Transverse colon (tissue), 4 donors: ENCODE measurements at places on chromosomes 3 and 15. TPM values are rescaled to one million over a fixed set of nuclear protein-coding genes. Genes with fewer than 3 reads are reported as not detected.

DNA sequence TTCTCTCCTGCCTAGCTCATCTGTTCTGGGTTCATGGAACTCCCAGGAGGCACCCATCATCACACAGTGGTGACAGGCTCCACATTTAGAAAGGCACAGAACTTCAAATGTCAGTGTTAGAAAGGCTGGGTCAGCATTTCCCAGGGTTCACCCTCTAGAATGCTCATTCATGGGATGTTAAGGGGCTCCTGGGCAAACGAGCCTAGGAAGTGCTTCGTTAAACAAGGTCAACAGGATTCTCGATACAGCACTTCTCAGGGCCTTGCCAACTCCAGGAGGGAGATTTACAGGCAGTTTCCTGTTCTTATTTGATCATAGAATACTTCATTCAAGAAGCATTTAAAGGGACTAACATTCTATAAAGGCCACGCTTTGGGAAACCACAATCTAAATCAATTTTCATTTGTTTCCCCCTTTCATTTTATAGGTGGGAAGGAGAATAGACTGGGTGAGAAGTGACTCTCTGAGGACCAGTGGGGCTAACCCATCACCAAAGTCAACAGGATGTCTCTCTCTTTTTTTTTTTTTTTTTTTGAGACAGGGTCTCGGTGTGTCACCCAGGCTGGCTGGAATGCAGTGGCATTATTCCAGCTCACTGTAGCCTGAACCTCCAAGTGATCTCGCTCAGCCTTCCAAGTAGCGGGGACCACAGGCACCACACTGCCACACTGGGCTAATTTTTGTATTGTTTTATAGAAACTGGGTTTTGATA lies 14.3 kb downstream of the IGDCC4 start:
- no peaks in the 10 kb centered on the region for H3K4me1 ChIP-seq
- no peaks in the 10 kb centered on the region for H3K27me3 ChIP-seq
- no peak overlapping the region for H3K4me3 ChIP-seq

- no peak overlapping the region for H3K27ac ChIP-seq
- no peaks in the 10 kb centered on the region for H3K4me1 ChIP-seq
- no peak overlapping the region for H3K4me3 ChIP-seq
- peaks cover 2% of the 10 kb centered on the region for H3K27me3 ChIP-seq
Observed at GRCh38 chr3:126536126-126536525, 12.2 kb downstream of the CHST13 start.

- no peaks in the 10 kb centered on the region for H3K27me3 ChIP-seq
- H3K36me3 ChIP-seq, result no peaks in the 10 kb centered on the region
- no peak overlapping the region for H3K27ac ChIP-seq
- DNase-seq, result no peak
Observed at GRCh38 chr15:35937380-35937779, 391.4 kb upstream of the DPH6 start.

DNA sequence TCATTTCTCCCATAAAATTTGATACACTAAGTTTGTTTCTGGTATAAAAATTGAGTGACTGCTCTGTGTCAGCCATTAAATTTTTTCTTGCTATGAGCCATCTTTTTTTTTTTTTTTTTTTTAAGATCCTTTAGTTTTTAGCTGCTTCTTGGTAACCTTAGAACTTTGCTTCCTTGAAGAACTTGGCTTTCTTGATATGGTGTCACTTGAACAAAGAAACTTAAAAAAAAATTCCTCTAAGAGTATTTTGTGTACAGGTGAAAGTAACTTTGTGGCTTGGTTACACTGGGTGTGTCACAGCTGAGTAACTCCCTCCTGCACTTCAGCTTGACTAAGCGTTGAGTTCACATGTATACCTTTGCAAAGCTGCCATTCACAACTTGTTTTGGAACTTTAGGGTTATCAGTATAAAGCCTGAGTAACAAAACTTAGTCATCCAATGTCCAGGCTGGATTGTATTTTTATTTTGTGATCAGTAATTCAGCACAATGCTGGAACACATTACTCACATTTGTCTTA lies 6.5 kb downstream of the CHD2 start:
- H3K27me3 ChIP-seq, result no peaks in the 10 kb centered on the region
- H3K4me3 ChIP-seq, result no peak overlapping the region

GRCh38 chr3:71562938-71563337 lies 20.6 kb downstream of the FOXP1 start:
- no peak overlapping the region for H3K4me3 ChIP-seq
- peaks cover 14% of the 10 kb centered on the region for H3K4me1 ChIP-seq
- H3K27me3 ChIP-seq, result no peaks in the 10 kb centered on the region
- H3K36me3 ChIP-seq, result no peaks in the 10 kb centered on the region

GRCh38 chr3:170815340-170815739 lies 54.7 kb downstream of the RPL22L1 start:
- no peak overlapping the region for H3K27ac ChIP-seq
- no peaks in the 10 kb centered on the region for H3K36me3 ChIP-seq
- H3K27me3 ChIP-seq, result no peaks in the 10 kb centered on the region
- no peak overlapping the region for H3K4me3 ChIP-seq

DNA sequence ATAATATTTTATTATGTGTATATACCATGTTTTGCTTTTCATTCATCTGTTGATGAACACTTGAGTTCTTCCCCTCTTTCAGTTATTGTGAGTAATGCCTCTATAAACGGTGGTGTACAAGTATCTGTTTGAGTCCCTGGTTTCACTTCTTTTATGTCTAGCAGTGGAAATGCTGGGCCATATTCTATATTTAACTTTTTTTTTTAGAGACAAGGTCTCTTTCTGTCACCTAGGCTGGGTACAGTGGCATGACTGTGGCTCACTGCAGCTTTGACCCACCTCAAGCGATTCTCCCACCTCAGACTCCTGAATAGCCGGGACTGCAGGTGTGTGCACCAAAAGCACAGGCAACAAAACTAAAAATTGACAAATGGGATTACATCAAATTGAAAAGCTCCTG lies 19.9 kb downstream of the GOLM2 start:
- no peak overlapping the region for H3K4me3 ChIP-seq
- no peaks in the 10 kb centered on the region for H3K36me3 ChIP-seq
- H3K4me1 ChIP-seq, result peaks cover 21% of the 10 kb centered on the region
- H3K27me3 ChIP-seq, result no peaks in the 10 kb centered on the region
- DNase-seq, result no peak

DNA sequence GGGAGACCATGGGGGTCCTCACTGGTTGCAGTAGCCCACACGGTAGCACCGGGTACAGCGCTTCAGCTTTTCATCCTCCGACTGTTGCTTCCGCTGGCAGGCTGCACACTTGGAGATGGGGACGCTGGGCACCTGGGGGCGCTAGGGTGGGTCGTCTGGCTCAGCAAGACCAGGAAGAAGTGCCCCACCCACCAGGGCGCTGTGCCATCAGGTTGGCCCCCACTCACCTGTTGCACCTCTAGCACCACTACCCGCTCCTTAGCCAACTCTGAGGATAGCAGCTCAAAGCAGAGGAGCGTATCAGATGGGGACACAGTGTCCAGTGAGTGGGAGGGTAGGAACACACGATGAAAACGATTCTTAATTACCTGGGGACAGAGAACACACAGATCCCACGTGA lies 7.7 kb upstream of the QARS1 start:
- no peaks in the 10 kb centered on the region for H3K4me1 ChIP-seq
- no peaks in the 10 kb centered on the region for H3K36me3 ChIP-seq
- no peaks in the 10 kb centered on the region for H3K27me3 ChIP-seq

DNA sequence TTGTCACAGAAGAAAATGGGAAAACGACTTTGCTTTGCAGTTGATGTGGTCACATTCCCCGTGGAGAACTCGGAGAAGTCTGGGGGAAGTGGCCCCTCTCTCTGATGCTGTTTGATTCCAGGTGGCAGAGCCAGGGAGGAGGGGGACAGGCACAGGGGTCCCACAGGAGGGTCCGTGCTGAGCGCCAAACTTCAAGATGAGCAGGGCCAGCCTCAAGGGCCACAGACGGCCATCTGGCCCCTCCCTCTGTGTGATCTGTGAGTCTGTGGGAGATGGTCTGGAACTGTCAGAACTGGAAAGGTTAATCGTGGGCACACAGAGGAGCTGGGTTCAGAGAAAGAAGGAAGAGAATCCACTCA lies 23.1 kb upstream of the CORO2B start:
- H3K36me3 ChIP-seq, result no peaks in the 10 kb centered on the region
- H3K4me1 ChIP-seq, result no peaks in the 10 kb centered on the region
- peaks cover 28% of the 10 kb centered on the region for H3K27me3 ChIP-seq
- no peak overlapping the region for H3K27ac ChIP-seq
- DNase-seq, result no peak

- no peaks in the 10 kb centered on the region for H3K27me3 ChIP-seq
- H3K27ac ChIP-seq, result no peak overlapping the region
- no peaks in the 10 kb centered on the region for H3K4me1 ChIP-seq
- no peak overlapping the region for H3K4me3 ChIP-seq
- H3K36me3 ChIP-seq, result no peaks in the 10 kb centered on the region
Observed at GRCh38 chr15:88023914-88024313, 232.6 kb downstream of the NTRK3 start.

GRCh38 chr3:58613236-58614132 lies 36.3 kb upstream of the FAM107A start:
- H3K36me3 ChIP-seq, result no peaks in the 10 kb centered on the region
- no peak overlapping the region for H3K4me3 ChIP-seq
- no peak overlapping the region for H3K27ac ChIP-seq
- H3K27me3 ChIP-seq, result no peaks in the 10 kb centered on the region
- no peaks in the 10 kb centered on the region for H3K4me1 ChIP-seq

DNA sequence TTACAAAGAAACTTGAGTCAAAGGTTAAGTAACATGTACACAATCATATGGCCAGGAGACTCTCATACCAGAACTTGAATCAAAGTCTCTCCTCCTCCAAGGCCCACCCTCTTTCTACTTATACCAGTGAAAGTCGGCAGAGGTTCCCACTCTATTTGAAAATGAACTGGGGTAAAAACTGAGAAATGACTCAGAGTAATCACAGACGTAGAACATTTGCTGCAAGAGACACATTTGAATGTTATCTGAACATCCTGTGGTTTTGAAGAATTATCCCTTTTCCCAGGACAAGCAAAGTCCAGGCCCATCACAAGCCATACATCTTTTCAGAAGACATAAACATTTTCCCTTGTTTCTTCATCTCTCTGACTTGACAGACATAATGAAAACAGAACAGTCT lies 55.8 kb downstream of the SHOX2 start:
- no peak for DNase-seq
- H3K4me1 ChIP-seq, result no peaks in the 10 kb centered on the region
- no peaks in the 10 kb centered on the region for H3K27me3 ChIP-seq
- no peaks in the 10 kb centered on the region for H3K36me3 ChIP-seq
- H3K27ac ChIP-seq, result no peak overlapping the region

DNA sequence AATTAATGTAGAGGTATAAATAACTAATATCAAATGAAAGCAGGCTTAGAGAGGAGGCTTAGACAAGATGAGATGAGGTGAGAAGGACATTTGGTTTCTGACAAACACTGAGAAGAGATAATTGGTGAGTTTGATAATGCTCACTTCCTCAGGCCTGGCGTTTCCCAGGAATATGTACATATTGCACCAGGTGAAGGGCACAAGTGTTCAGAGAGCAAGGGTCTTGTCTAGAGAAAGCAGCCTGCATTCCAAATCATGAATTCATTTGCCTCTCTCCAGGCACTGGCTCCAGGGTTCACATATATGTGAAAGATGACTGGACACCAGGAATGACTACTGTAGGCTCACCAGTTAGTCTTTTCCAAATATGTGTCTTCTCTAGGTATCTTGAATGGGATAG lies 48.0 kb upstream of the LPP start:
- no peaks in the 10 kb centered on the region for H3K27me3 ChIP-seq
- H3K27ac ChIP-seq, result no peak overlapping the region
- H3K4me1 ChIP-seq, result no peaks in the 10 kb centered on the region
- no peak for DNase-seq

DNA sequence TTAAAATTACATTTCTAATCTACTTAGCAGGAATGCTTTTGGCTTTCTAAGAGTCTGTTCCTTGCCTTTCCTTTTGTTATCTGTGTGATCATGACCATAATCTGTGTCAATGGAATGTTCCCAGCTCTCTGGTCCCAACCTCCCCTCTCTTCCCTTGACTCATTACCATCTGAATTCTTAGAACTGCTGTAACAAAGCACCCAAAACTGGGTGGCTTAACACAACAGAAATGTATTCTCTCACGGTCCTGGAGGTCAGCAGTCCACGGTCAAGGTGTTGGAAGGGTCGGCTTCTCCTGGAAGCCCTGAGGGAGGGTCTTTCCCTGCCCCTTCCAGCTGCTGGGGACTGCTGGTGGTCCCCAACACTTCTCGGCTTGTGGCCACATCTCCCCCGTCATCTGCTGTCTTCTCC lies 81.1 kb downstream of the LRRK1 start:
- DNase-seq, result no peak
- no peak overlapping the region for H3K4me3 ChIP-seq
- no peak overlapping the region for H3K27ac ChIP-seq
- no peaks in the 10 kb centered on the region for H3K36me3 ChIP-seq
- H3K4me1 ChIP-seq, result peaks cover 23% of the 10 kb centered on the region
- H3K27me3 ChIP-seq, result no peaks in the 10 kb centered on the region

- H3K4me3 ChIP-seq, result no peak overlapping the region
- no peak for DNase-seq
Observed at GRCh38 chr3:139928708-139929505, 6.1 kb upstream of the CLSTN2 start.

GRCh38 chr3:107392549-107393165 lies 15.4 kb downstream of the CCDC54 start:
- H3K27ac ChIP-seq, result no peak overlapping the region
- no peak overlapping the region for H3K4me3 ChIP-seq
- no peak for DNase-seq
- H3K27me3 ChIP-seq, result no peaks in the 10 kb centered on the region
- H3K36me3 ChIP-seq, result no peaks in the 10 kb centered on the region
- no peaks in the 10 kb centered on the region for H3K4me1 ChIP-seq

DNA sequence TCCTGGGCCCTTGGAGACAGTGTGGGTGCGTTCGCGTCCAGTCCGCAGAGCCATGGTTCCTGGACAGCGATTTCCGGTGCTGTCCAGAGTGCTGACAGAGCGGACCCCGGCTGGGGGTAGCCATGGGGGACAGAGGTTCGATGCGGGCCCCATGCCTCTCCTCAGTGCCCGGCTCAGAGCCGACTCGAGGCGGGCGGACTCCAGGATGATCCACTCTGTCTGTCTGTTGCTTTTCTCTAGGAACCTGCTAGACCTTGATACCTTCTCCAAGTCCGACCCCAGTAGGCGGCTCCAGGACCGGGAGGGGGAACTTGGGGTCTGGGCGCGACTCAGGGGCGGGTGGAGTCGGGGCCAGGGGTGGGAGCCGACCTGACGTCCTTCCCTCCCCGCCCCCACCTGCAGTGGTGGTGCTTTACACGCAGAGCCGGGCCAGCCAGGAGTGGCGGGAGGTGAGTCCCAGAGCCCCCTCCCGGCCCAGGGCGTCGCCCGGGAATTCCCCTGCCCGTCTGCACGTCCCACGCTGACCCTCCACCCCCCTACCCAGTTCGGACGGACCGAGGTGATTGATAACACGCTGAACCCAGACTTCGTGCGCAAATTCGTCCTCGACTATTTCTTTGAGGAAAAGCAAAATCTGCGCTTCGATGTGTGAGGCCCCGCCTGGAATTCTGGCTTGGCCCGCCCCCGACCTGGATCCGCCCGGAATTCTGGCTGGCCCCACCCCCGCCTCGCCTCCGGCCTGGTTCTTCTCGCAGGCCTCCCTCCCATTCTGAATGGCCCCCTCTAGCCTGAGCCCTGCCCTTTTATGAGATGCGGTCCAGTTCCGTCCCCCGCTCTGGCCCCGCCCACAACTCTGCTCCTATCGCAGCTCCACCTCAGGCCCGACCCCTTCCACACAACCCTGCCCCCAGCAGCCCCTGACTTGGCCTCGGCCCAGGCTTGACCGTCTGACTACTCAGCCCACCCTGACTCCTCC lies 1.0 kb downstream of the CPNE9 start:
- H3K4me3 ChIP-seq, result no peak overlapping the region
- H3K27ac ChIP-seq, result no peak overlapping the region
- H3K36me3 ChIP-seq, result no peaks in the 10 kb centered on the region

SLC28A1 gene
- not detected for total RNA-seq

SI gene
- total RNA-seq, result 10.8 TPM

GHSR gene
- not detected for total RNA-seq

IP6K1 gene
- 40.0 TPM for total RNA-seq

PTX3 gene
- 3.5 TPM for total RNA-seq

ALDH1A3 gene
- 6.7 TPM for total RNA-seq

THAP10 gene
- total RNA-seq, result 14.9 TPM

MB21D2 gene
- 5.2 TPM for total RNA-seq

MNS1 gene
- not detected for total RNA-seq

CHRFAM7A gene
- not detected for total RNA-seq
